ENCODE measurements at places on chromosomes 11 and 22. TPM values are rescaled to one million over a fixed set of nuclear protein-coding genes. Genes with fewer than 3 reads are reported as not detected.

DNA sequence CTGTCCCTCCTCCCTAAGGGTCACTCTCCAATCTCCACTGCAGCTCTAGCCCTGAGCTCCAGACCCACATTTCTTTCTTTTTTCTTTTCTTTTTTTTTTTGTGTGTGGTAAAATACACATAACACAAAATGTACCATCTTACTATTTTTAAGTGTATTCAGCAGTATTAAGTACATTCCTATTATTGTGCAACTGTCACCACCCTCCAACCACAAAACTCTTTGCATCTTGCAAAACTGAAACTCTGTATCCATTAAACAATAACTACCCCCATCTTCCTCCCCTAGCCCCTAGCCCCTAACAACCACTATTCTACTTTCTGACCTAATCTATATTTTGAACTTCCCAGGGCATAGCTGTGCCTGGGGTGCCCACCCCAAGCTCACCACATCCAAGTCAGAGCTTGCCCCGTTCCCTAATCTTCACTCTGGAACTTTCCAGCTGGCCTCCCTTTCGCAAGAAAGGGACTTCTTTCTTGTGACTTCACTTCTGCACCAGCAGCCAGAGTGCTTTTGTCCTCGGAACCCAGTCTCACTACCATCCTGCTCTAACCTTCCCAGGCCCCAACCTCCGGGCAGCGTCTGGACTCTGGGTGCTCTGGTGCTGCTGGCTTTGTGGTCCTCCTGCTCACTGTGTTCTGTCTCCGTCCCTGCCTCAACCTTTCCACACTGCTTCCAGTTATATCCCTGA lies 30.7 kb downstream of the PARVG start:
- no peak for DNase-seq

DNA sequence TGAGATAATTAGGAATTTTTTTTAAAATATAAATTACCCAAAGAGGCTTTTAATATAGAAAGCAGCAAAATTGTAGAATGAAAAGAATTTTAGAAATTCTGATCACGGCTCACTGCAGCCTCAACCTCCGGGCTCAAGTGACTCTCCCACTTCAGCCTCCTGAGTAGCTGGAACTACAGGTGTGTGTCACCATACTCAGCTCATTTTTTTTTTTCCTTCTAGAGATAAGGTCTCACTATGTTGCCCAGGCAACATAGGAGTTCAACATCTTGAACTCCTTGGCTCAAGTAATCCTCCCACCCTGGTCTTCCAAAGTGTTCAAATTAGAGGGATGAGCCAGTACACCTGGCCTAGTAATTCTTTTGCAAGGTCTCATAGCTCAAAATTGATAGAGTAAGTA lies 76.7 kb downstream of the ATG16L2 start:
- DNase-seq, result no peak

- DNase-seq, result peak; percentile 79
Observed at GRCh38 chr11:132576706-132577105, 955.6 kb downstream of the OPCML start.

DNA sequence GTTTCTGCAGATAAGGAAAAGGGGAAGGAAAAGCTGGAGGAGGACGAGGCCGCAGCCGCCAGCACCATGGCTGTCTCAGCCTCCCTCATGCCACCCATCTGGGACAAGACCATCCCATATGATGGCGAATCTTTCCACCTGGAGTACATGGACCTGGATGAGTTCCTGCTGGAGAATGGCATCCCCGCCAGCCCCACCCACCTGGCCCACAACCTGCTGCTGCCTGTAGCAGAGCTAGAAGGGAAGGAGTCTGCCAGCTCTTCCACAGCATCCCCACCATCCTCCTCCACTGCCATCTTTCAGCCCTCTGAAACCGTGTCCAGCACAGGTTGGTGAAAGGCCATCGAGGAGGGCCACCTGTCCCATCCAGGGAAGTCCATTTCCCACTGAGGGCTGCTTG lies 5.6 kb downstream of the TEF start:
- no peak for DNase-seq

- DNase-seq, result no peak
Observed at GRCh38 chr11:45852018-45852711, 4.9 kb downstream of the CRY2 start.

- DNase-seq, result no peak
Observed at GRCh38 chr11:65789230-65790103, 2.6 kb downstream of the OVOL1 start.

- DNase-seq, result no peak
Observed at GRCh38 chr22:23801238-23801821, 14.6 kb downstream of the SMARCB1 start.

DNA sequence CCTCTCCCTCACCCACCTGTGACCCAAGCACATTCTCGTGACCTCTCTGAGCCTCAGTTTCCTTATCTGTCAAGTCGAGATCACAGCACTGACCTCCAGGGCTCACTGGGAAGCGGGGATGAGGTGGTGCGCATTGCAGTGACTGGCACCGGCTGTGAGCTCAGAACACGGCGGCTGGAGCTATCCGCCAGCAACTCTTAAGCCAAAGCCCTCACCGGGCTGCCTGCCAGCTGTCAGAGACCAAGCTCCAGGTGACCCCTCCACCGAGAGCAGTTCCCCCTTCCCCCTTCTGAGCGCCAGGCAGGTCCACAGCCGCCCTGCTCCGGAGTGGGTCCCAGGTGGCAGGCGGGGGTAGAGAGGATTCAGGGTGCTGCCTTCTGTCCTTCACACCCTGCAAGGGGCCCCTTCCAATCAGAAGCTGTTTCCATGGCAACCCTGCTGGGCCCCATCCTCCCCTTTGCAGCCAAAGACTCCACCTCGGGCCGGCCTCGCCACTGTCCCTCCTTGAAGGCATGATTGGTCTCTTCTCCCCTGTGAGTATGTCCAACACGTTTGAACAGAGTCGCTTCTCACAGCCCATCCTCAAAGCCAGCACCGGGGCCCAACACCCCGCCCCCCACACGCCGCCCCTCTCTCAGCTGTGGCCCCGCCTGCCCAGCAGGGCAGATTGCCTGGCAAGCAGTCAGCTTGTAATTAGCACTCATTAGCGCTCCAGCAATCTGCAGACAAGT lies 98.7 kb downstream of the WNT7B start:
- no peak for DNase-seq

GRCh38 chr11:92758241-92758780 lies 211.1 kb upstream of the MTNR1B start:
- no peak for DNase-seq

- DNase-seq, result no peak
Observed at GRCh38 chr22:39148727-39149535, 3.5 kb downstream of the CBX7 start.

- no peak for DNase-seq
Observed at GRCh38 chr11:77121876-77122575, 6.0 kb upstream of the MYO7A start.

- DNase-seq, result no peak
Observed at GRCh38 chr22:20024650-20025397, 3.9 kb downstream of the TANGO2 start.

DNA sequence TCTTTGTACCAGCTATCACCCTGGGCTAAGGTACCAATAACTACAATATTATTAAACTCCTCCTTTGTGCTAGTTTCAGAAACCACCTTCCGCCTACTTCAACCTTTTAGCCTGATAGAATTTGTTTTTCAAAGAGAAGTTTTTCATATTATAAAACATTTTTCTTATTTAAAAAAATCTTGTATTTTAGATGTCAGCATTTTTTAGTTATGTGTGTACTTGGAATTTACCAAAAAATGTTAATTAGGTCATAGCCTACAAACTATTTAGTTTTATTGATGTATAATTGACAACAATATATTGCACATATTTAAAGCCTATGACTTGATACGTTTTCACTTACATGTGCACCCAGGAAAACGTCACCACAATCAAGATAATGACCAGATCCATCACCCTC lies 1097.6 kb downstream of the JRKL start:
- DNase-seq, result no peak

DNA sequence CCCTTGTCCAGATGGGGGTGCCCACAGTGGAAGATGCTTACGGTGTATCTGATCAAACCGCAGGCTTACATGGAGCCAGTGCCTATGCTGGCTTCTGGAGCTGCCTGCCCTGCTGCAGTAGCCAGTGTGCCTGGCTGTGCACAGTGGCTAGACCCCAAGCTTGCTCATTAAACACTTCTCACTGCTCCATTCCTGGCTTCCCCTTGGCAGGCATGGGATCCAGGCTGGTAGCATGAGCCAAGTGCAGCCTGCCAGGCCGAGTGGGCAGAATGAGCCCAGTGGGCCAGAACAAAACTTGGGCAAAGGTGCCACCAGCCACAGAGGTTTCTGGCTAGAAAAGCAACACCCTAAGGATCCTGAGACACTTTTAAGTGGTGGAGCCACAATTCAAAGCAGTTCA lies 55.4 kb upstream of the B3GNT6 start:
- DNase-seq, result no peak

- no peak for DNase-seq
Observed at GRCh38 chr22:20663941-20664593, 109.8 kb upstream of the SERPIND1 start.

- no peak for DNase-seq
Observed at GRCh38 chr22:33569018-33569417, 351.3 kb downstream of the LARGE1 start.

The SMC1B gene
- not detected for total RNA-seq

The RGL4 gene
- total RNA-seq, result not detected

The OPCML gene
- total RNA-seq, result 0.10 TPM

The SRRD gene
- 20.2 TPM for total RNA-seq

The SLC5A1 gene
- not detected for total RNA-seq

The PHOX2A gene
- total RNA-seq, result not detected

The KRTAP5-1 gene
- total RNA-seq, result not detected

The SBF2 gene
- total RNA-seq, result 27.2 TPM

The OR8D4 gene
- not detected for total RNA-seq

All from NCI-H460 (cell line).